ENCODE measurements at places on chromosomes 2 and 18.

GRCh38 chr2:110867078-110867477 lies 134.7 kb downstream of the ACOXL start:
- no peak for DNase-seq

DNA sequence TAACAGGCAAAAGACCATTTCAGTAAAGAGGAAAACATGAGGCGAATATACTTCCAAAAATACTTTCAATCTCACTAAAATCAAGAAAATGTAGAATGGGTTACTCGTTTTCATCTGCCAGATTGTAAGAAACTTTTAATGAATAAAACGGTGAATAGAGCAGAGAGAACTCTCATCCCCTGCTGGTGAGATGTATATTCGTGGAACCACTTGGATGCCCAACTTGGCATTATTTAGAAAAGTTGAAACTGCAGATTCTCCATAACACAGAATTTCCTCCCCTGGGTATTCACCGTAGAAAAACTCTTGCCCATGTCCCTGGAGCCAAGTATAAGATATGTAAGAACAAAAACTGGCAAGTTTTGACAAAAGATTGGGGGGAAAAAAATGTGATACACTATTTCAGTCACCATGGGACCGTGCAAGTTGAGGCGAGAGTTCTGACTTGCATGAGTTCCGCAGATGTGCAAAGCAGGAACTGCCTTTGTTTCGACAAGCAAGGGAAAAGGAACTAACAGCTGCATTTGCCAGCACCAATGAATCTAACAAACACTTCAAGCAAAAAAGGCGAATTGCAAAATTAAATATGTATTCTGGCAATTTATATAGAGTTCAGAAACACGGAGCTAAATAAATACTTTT lies 14.8 kb downstream of the TIMM21 start:
- DNase-seq, result no peak

GRCh38 chr2:175414191-175414881 lies 232.8 kb upstream of the ATP5MC3 start:
- no peak for DNase-seq

DNA sequence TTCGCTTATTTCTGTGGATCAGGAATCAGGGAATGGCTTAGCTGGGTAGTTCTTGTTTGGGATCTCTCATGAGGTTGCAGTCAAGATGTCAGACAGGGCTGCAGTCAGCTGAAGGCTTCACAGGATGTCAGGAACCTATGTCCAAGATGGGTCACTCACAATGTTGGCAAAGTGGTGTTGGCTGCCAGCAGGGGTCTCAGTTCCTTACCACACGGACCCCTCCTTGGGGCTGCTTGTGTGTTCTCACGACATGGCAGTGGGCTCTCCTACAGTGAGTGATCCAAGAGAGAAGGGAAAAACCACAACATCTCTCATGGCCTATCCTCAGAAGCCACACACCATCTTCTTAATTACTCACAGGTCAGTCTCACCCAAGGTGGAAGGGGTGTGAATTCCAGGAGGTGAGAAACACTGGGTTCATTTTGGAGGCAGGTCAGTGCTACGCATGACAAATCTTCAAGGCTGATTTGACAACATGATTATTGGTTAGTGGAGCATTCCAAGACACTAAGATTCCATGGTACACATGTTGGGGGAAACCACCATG lies 1.3 kb upstream of the ANTXR1 start:
- no peak for DNase-seq

DNA sequence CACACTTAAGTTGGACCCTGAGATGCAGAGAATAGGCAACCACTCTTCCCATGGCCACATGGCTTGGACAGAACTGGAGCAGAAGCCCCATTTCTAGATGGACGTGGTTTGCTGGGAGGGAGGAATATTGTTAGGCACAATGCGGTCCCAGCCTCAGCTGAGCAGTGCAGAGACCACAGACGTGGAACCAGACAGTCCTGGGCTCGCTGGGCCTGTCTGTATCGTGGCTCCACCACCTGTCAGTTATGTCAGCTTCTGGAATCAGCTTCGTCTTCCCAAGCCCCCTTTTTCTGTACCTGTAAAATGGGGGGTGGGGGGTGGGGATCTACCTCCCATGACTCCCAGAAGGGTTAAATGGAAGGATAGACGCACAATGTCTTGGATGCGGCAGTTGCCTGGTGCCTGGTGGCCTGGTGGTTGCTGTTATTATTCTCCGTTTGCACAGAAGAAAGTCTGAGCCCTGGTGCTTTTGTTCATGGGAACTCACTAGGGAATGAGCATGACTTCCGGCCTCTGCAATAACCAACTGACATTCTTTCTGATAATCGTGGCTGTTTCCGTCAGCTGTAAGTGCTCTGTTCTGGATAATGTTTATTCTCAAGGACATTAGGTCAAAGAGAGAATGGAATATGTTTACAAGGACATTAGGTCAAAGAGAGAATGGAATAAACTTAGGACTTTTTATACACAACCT lies 31.4 kb downstream of the COLEC11 start:
- DNase-seq, result no peak

All from CMK (cell line).